ENCODE measurements at places on chromosomes 6 and 20. TPM values are rescaled to one million over a fixed set of nuclear protein-coding genes. Genes with fewer than 3 reads are reported as not detected.

Gene PGC
- not detected for total RNA-seq

Gene PKHD1
- not detected for total RNA-seq

DNA sequence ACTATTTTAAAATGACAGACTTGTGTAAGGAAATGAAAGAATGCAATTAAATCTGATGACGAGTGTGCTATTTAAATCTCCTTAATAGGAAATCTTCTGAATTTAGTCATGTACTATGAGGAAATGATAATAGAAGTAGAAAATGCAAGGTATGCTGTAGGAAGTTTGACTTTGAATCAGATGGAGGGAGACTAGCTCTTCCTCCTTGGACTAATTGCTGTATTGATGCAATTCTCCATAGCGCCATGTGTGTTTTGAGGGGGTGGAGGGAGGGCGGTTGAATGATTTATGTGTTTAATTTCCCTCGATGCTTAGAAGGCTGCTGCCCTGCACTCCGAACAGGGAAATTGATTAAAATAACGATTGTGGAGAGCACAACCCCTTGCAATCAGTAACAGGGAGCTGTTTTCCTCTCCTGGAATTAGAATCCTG lies 214.4 kb upstream of the PRND start:
- no peak for DNase-seq

- no peak for DNase-seq
Measured at GRCh38 chr20:10404023-10404628, 29.9 kb downstream of the MKKS start.

- DNase-seq, result no peak
Measured at GRCh38 chr6:144621332-144621731, 336.2 kb downstream of the UTRN start.
